ENCODE measurements at places on chromosomes 2 and 18.

DNA sequence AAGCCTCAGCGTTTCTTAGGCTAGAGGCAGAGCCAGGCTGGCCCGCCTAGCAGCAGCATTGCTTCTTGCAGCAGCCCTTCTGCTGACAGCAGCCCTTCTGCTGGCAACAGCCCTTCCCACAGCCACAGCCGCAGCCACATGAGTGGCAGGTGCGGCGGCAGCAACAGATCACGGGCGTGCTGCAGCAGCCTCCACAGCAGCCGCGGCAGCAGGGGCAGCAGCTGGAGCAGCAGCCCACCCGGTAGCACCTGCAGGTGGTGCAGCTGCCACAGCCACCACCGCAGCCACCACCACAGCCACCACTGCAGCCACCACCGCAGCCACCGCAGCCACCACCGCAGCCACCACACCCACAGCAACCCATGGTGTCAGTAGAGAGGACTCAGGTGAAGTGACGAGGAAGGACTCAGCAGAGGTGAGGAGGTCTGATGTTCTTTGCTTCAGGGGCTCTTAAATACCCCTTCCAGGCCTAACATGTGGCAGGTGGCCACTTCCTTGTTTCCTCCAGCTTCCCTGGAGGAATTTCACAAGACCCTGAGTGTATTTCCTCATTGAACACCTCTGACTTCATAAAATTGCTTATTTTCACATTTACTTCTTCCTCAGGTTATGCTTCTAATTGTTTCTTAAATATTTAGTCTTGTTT is at the start of gene SCYGR6:
TSS of gene SCYGR6 (minus strand) at position 364 of the 646 bp plus-strand sequence. CDS start at position 364, 0 bp downstream.
- no peak for DNase-seq

DNA sequence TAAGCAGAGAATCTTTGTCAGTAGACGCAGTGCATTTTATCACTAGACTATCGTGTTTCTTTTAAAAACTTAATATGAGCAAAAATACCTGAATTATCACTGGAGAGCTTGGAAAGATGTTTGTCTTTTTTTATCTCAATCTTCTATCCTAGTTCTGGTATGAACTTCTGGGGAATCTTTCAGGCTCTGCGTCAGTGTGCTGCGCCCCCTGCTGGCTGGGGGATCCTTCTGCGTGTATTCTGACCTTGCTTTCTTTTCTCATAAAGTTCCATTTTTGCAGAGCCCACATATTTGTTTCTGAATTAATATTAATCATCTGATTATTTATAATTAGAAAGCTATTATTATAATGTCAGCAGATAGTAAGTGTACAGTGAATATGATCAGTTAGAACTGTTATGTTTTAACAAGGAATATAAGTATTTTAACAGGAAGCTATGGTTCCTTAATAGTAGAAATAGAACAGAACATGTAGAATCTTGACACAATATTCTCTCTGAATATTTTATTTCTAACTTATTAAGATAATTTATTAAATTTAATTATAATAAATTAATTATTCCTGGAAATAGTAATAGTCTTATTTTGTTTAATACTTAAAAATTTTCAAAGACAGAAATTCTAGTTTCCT is 945.0 kb upstream of the CRIM1 start:
- no peak for DNase-seq

GRCh38 chr2:240705204-240705791 is 13.6 kb downstream of the AQP12A start:
- DNase-seq: no peak

- DNase-seq: peak; percentile 74
These were observed 5.3 kb upstream of the GDF7 start for GRCh38 chr2:20661421-20662307.

- DNase-seq: no peak
These were observed 23.5 kb downstream of the PSMG2 start for GRCh38 chr18:12726331-12726730.

DNA sequence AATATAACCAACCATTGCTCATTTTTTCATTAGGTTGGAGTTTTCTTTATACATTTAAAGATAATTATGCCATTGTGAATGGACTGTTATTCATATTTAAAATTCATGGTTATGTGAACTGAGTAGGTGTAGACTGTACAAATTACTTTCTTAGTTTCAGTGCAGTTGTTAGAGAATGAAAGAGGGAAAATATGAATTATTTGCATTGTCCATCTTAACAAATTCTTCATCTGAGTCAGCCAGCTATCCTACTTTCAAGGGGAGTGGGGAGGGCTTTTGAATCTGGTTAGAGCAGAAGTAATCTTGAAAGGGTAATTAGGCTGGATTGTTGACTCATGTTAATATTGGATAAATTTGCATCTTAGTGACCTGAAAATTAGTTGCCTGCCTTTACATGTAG is 212.0 kb downstream of the MCFD2 start:
- no peak for DNase-seq

GRCh38 chr18:75054611-75055010 is 154.3 kb downstream of the PTGR3 start:
- no peak for DNase-seq

GRCh38 chr2:33086400-33087015 is 139.8 kb downstream of the LTBP1 start:
- no peak for DNase-seq

DNA sequence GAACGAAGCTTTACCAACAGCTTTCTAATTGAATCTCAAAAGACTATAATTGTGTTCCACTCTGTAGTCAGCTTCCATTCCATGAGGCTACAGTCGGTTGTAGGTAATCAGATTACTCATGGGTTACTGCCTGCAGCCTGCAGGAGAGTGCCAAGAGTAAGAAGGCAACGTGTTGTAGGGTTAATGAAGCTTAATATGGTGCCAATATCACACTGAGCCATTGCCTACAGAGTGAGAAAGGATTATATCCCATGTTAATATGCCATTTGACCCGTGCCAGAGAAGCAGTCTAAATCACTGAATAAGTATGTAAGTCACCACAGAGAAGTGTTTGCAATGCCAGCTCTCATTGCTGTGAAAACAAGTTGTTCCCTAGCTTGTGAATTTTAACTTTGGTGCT is 734.5 kb upstream of the ACVR2A start:
- DNase-seq: no peak

DNA sequence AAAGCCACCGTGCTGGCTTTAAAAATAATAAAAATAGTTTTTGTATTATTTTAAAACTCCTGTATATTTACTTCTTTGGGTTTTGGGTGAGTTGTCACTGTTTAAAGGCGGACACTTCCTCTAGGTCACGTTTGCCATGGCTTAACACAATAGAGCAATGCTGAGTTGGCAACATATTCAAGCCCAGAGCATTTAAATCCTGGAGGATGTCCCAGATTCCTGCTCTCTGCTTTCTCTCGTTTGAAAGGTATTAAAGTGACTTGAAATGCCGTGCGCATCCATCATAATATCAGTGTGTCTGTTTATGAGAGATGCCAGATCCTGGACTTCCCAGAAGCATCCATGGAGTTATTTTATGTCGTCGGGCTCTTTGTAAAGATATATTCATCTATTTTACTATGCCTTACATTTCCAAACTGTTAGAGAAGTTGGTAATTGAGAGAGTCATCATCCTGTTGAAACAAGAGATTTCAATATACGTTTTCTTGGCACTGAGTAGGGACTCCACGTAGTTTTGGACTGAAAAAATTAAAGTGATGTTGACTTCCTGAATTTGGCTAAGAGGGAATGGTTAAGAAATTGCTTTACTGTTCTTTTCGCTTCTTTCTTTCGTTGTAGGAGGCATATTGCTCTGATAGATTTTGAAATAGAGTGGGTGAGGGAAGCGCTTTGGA is 150.6 kb downstream of the ZNF236 start:
- no peak for DNase-seq

GRCh38 chr2:108641756-108642155 is 77.5 kb upstream of the RANBP2 start:
- DNase-seq: no peak

GRCh38 chr2:25790074-25790790 is 88.1 kb downstream of the ASXL2 start:
- DNase-seq: no peak

DNA sequence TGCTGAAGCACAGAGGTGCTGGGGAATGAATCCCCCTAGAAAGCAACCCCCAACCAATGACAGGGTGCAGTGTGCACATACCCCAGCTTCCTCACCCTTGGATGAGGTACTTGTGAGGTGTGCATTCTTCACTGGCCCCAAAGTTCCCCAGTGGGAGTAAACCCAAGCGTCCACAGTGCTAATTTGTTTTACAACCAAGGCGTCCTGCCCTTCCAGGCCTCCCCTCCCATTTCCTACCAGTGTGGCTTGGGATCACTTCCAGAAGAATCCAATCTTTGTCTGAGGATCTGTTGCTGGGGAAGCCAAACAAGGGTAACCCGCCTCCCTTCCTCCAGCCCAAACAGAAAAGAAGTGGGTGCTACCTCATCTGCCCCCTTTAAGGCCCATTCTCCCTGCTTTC is 40.3 kb upstream of the TEX51 start:
- no peak for DNase-seq

- DNase-seq: no peak
These were observed 61.1 kb upstream of the TNP1 start for GRCh38 chr2:216920937-216921456.

- no peak for DNase-seq
These were observed 223.8 kb downstream of the BCL2 start for GRCh38 chr18:63095768-63096167.

- peak; percentile 39 for DNase-seq
These were observed 66.3 kb upstream of the TCF7L1 start for GRCh38 chr2:85066874-85067351.

- no peak for DNase-seq
These were observed 20.9 kb upstream of the TEX44 start for GRCh38 chr2:231571661-231572191.

DNA sequence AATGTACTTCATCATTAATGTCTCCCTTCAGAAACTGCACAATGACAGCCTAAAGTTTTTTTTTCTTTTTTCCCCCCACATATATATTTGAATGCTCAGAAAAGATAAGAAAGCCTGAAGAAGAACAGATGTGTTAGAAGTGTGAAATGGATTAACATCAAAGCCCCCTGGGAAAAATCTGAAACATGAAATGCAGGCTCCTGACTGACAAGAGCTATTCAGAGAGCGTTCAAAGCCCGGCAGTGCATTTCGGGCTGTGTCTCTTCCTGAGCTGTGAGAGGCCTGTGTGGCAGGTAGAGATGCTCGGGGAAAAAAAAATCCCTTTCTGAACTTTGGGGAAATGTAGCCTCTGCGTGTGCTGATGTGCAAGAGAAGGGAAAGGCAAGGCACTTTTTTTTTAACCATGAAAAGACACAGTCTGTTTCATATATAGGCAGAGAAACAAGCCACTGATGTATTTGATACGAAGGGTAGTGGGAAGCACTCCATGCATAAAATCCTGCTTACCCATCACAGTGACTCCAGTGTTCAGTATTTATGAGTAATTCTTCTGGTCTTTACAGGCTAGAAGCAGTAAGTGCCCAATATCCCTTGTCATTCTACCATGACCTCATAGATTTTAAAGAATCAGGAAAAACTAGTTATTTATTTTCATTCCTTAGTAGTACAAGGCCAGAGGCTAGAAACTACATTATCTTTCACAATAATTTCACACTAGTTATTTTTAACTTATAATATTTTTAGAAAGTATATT is 1574.2 kb upstream of the PIK3C3 start:
- no peak for DNase-seq

GRCh38 chr2:112959109-112959812 is 18.5 kb upstream of the IL36G start:
- DNase-seq: no peak

DNA sequence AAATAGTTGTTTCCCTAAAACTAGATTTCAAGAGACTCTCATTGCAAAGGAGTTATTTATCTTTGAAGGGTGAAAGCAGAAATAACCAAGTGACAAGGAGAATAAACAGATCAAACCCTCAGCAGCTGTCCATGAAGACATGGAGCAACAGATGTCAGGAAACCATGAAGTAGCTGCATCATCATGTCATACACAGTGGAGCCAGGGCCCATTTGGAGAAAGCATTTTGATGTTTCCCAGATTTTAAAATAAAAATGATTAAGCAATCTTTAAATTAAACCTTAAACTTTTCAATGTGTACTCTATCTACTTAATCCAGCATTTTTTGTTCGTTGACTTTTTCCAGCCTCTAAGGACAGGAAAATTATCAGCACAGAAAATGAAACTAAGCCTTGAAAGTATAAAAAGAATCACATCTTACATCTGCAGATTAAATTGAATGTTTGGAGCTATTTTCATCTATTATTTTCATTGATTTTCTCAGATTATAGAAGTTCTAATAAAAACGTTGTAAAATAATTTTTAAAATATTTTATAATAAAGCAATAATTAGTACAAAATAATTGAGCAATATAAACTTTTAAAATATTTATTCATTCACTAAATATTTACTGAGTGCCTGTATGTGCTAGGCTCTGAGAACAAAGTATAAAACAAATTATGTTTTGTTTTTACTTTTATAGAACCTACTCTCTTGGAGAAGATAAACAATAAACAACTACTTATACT is 860.1 kb downstream of the BCL11A start:
- DNase-seq: no peak

DNA sequence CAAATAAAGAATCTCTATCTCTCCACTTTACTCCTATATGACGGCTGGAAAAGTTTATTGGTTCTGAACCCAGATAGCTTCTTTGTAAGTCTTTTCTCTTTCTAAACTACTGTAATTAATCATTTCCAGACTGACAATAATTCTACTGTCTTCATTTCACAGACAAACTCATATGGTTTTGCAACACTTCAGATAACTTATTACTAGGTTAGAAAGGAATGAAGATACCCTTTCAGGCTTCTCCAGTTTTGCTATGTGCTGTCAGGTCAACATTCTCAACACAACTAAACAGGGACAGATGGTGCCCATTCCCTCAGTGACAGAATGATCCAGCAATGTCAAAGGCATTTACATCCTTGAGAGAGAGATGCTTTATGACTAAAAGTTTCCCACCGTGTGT is 198.5 kb upstream of the ITGA4 start:
- no peak for DNase-seq

DNA sequence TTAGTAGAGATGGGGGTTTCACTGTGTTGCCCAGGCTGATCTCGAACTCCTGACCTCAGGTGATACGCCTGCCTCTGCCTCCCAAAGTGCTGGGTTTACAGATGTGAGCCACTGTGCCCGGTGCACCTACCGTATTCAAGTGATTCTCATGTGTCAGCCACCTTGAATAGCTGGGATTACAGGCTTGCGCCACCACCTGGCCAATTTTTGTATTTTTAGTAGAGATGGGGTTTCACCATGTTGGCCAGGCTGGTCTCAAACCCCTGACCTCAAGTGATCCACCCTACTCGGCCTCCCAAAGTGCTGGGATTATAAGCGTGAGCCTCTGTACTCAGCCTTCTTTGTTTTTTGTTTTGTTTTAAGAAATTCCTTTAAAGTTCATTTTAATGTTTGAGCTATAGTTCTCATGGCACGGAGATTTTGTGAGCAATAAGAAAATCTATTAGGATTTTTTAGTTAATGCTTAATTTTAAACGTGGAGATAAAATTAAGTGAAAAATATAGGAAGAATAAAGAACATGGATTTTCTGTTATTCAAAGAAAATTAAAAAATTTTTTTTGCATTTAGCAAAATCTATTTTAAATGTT is 242.6 kb downstream of the PHLPP1 start:
- DNase-seq: peak; percentile 50

DNA sequence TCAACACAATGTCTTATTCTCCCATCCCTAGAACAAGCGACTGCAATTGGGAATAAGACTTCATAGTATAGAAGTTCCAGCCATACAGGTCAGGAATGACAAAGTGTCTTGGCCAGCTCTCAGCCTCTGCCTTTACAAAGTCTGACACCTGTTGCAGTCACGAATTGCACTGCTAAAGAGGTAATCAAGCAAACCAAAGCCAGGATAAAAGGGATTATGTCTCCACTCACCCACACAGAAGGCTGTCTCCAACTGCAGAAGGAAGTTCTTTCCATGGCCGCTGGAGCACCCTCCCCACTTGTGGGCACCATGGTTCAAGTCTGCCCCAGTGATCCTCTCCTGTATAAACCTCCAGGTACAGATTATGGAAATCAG is 114.8 kb upstream of the PKDCC start:
- no peak for DNase-seq
